ENCODE measurements at places on chromosomes 12 and 14.

- DNase-seq = no peak
These were observed 23.5 kb downstream of the CKAP4 start for GRCh38 chr12:106224355-106224706.

DNA sequence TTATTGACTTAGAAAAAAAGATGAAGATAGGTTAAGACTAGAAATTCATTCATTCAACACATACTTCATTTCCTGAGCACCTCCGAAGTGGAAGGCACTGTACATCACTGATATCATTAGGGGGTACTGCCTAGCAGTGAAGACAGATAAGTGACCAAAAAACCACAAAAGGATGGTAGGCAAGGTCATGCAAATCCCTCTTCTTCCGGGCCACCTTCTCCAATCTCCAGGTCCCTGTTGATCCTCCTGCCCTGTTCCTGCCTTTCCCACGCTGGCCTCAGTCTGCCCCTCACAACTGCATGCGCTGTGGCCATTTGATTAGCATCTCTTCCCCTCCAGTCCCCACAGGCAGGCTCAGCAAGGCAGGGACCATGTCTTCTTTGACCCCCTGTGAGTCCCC is 60.8 kb downstream of the SETD3 start:
- DNase-seq = no peak

GRCh38 chr12:6492838-6493496 is at the start of gene MRPL51:
Gene MRPL51, minus strand, starts transcription at chr12:6493262. Its CDS starts 126 bp downstream, at chr12:6493136.
- peak; percentile 90 for DNase-seq

GRCh38 chr12:75786070-75786469 is 245.5 kb downstream of the PHLDA1 start:
- no peak for DNase-seq

- DNase-seq = no peak
These were observed 136.4 kb downstream of the PTPRR start for GRCh38 chr12:70784042-70784668.

DNA sequence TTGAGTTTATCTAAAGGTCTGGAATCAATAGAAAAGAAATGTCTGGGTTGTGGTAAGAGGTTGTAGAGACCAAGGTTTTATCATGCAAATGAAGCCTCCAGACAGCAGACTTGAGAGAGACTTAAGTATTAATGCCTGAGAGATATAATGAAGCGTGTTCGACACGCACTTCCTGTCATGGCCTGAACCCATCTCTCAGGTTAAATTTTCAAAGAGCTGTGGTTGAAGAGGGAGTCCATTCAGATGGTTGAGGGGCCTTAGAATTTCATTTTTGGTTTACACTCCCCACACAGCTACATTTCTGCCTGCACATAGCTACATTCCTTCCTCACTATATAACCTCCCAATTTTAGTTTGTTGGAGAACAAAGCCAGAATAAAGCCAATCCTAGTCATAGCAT is 10.1 kb upstream of the CLEC12A start:
- no peak for DNase-seq

GRCh38 chr14:28770630-28771029 is 4.0 kb downstream of the FOXG1 start:
- DNase-seq = no peak

- no peak for DNase-seq
These were observed 127.3 kb upstream of the PWP1 start for GRCh38 chr12:107558141-107558815.

DNA sequence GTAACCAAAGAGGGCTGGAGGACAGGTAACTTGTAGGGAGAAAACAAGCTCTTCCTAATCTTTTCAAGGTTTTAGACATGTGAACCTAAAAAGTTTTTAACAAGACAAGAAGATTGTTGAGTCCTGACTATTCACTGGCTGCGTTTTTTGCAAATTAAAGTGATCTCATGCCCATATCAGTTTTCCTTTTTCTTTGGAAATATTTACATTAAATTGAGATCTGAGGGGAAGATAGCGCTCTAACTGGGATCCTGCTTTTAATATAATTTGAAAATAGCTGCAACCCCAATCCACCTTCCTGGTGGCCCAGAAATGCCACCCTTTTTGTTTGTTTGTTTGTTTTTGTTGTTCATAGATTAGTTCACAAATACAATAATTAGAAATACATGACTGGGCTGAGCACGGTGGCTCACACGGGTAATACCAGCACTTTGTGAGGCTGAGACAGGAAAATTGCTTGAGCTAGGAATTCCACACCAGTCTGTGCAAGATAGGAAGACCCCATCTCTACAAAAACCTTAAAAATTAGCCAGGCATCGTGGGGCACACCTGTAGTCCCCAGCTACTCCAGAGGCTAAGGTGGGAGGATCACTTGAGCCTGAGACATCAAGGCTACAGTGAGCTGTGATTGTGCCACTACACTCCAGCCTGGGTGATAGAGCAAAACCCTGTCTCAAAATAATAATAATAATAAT is 2.4 kb upstream of the SSTR1 start:
- no peak for DNase-seq

DNA sequence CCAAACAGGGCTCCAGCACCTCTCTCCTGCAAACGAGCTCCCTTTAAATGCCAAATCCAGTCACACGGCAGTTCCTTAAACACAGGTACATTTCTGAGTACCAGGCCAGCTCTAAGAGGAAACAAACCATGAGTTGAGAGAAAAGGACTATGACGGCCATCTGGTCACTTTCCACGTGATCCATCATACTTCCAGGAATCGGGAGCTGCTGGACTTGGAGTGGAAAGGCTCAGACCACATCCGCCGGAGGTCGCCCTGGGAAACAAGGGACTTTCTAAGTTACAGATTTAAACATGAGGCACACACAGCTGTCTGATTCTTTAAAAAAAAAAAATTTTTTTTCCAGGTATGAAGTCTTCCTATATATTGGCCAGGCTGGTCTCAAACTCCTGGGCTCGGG is 39.2 kb downstream of the ACADS start:
- DNase-seq = no peak

Measured in activated T-helper 9 cell treated with anti-CD3 and anti-CD28 coated beads, Interleukin-2, amount 50 U/mL, for 16 hours (primary cell).